ENCODE measurements at places on chromosomes 16 and 17.

GRCh38 chr16:11051879-11052808 lies 107.8 kb downstream of the CLEC16A start:
- no peak for DNase-seq

GRCh38 chr17:49932138-49932723 lies 36.8 kb upstream of the DLX4 start:
- no peak for DNase-seq

DNA sequence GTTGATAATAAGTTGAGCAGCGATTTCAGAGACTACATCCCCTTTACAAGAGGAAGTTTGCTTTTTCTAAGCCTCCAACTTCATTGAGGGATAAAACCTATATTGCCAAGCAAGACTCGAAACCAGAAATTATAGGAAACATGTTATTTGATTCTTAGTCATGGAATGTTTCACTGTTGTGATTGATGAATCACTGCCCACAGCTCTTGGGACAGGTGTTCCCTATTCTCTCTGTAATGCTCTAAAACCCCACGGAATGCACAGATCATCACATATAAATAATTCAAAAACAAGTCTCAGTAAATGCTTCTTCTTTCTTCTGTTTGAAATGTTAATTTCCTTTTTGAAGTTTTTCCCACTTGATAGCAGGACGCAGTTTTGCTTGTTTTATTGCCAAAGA lies 809.5 kb upstream of the GOT2 start:
- no peak for DNase-seq

DNA sequence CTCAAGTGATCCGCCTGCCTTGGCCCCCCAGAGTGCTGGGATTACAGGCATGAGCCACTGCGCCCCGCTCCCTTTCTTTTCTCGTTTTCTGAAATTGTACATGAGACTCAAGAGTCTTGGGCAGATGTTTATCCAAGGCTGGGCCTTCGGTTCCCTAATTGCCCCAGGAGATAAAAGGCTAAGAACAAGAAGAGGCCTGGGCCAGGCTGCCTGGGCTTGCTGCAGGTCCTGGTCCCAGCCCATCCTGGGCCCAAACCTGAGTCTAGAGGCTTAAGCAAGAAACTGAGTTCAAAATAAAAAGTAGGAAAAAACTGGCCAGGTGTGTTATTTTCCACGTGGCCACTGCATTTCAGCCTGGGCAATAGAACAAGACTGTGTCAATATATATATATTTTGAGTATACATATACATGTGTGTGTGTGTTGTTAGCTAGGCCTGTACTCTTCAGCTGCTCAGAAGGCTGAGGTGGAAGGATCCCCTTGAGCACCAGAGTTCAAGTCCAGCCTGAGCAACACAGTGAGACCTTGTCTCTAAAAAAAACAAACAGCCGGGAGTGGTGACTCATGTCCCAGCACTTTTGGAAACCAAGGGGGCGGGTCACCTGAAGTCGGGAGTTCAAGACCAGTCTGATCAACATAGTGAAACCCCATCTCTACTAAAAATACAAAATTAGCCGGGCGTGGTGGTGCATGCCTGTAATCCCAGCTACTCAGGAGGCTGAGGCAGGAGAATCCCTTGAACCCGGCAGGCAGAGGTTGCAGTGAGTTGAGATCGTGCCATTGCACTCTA lies 6.8 kb upstream of the CLUH start:
- DNase-seq = no peak

DNA sequence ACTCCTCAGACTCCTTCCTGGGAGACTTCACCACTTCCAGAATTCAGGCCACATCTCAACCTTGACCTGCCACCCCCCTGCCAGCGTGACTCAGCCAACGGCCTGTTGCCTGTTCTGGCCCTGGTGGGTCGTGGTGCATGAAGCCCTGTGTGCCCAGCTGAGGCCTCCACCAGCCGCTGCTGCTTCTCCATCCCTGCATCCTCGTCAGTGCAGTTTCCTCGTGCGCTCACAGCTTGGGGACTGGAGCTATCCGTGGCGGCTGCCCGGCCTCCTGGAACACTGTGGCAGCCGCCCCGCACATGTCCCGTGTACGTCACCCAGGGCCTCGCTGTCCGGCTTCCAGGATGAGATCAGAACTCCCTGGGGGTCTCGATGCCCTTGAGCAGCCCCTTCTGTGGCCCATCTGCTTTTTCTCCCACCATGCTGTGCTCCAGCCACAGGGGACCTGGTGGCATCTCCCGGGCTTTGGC lies 8.0 kb upstream of the TEDC2 start:
- DNase-seq = no peak

Measured in NAMALWA (cell line).